EL (cell line): ENCODE measurements at places on chromosomes 3 and 15.

DNA sequence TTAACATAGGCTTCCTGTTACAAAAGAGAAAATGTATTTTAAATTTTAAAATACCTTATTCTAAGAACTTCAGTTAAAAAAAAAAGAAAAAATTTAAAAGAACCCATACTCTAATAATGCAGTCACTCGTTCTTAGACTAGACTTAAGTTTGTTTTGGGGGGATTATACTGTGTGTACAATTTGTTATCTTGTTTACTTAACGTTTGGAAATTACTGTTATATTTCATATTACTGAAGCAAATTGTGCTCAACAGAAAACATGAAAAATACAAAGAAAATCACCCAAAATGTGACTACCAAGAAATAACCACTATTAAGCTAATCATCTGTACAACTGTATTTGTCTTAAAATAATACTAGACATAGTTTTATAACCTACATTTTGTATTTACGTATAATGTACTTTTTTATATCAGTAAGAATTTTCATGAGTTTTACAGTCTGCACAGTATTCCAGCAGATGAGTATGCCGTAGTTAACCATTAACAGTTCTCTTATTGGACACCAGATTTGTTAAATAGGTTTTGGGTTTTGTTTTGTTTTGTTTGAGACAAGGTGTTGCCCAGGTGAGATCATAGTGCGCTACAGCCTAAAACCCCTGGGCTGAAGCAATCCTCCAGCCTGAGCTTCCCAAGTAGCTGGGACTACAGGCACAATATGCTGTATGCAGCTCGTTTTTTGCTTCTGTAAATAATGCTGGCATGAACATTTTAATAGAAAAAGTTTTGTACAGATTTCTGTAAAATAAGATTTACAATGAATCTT is 88.8 kb upstream of the CHD2 start:
- no peak for DNase-seq

DNA sequence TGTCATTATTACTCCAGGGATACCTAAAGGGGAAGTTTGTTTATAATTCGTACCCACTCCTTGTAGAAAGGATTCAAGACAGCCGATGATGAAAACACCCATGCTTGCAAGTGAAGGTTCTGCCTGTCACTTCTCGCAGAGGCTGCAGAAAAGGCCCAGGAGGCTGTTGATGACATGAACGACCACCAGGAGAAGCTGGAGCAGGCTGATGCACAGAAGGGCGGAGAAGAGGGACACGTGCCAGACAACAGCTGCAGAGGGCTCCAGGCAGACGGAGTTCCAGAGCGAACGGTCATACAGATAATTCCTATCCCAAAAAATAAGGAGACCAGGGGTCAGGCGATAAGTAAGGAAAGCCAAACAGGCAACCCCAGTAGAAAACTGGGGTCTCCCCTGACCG is 5.7 kb upstream of the DYNLT2B start:
- peak; percentile 32 for DNase-seq

- no peak for DNase-seq
Observed at GRCh38 chr15:32729700-32730395, 12.0 kb downstream of the GREM1 start.

GRCh38 chr3:25725810-25726209 is 57.4 kb downstream of the NGLY1 start:
- DNase-seq: peak; percentile 2

GRCh38 chr3:172856795-172857742 is 106.5 kb downstream of the ECT2 start:
- peak; percentile 13 for DNase-seq

DNA sequence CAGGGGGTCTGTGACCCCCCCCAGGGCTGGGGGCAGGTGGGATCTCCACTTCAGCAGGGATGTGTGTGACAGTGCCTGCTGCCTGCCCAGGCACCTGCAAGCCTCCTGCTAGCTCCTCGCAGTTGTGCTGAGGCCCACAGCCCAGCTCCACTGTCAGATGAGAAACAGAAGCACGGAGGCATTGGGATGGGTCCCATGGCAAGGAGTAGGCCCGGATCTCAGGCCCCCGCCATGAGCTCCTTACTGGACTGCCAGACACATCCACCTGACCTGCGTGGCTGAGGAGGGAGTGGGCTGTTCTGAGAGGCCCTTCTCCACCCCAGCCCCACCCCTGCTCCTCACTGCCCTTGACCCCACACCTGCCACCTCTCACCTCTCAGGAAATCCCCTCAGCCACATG is 18.2 kb upstream of the SKOR1 start:
- DNase-seq: no peak

DNA sequence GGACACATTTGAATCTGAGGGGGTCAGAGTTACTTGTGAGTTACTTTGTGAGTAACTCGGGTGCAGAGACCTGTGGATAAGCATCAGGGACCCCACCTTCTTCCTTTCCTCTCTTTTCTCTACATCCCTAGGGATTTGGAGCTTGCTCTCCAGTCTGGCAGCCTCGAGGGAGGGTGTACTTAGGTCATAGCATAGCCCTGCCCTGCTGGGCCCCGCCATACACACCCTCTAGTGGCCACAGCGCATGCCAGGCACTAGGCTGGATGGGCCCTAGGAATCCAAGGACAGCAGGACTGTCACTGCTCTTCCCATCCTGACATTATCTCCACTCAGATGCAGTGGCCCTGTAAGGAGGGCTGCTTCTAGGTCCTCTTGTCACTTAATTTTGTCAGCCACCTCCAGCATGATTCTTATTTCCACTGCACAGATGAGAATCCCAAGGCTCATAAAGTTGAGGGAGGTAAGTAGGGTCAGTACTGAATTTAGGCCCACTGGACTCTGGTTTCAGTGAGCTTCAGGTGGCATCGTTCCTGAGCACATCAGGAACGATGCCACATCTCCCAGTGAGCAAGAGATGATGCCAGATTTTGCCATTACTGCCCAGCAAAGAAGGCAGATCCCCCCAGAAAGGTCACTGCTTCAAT is 3.6 kb upstream of the SMAD6 start:
- DNase-seq: peak; percentile 72

DNA sequence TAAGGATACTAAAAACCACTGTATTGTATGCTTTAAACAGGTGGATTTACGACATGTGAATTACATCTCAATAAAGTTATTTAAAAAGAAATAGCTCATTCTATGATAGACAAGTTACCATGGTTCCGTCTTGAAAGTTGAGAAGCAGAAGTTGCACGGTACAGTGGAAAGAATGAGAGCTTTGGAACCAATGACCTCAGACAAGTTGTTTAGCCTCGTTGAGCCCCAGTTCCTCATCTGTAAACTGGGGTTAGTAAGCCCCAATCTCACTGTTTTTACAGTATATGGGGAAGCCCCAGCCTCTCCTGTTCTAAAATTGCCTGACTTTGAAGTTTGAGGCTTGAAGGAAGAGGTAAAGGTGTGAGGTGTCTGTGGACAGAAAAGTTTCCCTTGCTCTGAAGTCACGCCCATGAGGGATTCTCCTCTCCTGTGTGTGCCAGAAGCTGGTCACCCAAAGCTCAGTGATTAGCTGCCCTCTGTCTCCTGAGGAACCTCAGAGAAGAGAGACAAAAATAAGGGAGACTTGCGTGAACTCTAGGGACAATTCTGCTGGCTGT is 10.0 kb downstream of the CRYGS start:
- no peak for DNase-seq

DNA sequence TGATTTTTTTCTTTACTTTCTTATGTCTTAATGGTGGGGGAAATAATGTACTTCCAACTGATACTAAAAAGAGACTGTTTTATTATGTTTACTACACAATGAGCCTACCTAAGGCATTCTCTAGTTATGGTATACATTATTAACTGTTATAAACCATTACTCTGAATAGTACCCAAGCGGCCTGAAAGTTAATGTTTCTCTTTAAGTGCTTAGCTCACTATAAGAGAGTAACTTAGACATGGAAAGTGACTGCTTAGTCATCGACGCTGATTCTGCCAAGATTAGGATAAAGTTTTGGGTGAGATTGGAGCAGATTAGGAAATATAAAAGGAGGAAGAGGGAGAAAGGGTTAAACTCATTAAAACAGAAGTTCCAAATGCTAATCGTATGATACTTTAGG is 365.0 kb downstream of the NLGN1 start:
- no peak for DNase-seq

- DNase-seq: peak; percentile 29
Observed at GRCh38 chr3:105805404-105805803, 63.4 kb downstream of the CBLB start.

- DNase-seq: peak; percentile 92
Observed at GRCh38 chr3:148955544-148956346, 35.6 kb upstream of the GYG1 start.
